LHCN-M2 (cell line): ENCODE measurements at places on chromosomes 11 and 22. TPM values are rescaled to one million over a fixed set of nuclear protein-coding genes. Genes with fewer than 3 reads are reported as not detected.

DNA sequence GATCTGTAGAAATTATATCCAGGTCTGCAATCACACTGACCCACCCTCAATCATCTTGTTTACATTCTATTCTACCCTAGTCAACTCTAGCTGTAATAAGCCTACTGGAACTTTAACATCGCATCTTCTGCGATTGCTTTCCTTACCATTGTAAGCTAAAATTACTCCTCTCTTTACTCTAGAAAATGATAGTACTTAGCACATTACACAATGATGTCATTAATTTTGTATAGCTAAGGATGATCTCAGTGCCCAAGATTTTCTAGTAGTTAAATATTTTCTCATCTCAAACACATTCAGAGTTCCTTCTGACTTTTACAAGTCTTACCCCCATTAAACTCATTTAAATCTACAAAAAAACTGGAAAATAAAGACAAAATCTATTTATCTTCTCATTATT, 39.6 kb upstream of the CTSC start:
- DNase-seq, result no peak

DNA sequence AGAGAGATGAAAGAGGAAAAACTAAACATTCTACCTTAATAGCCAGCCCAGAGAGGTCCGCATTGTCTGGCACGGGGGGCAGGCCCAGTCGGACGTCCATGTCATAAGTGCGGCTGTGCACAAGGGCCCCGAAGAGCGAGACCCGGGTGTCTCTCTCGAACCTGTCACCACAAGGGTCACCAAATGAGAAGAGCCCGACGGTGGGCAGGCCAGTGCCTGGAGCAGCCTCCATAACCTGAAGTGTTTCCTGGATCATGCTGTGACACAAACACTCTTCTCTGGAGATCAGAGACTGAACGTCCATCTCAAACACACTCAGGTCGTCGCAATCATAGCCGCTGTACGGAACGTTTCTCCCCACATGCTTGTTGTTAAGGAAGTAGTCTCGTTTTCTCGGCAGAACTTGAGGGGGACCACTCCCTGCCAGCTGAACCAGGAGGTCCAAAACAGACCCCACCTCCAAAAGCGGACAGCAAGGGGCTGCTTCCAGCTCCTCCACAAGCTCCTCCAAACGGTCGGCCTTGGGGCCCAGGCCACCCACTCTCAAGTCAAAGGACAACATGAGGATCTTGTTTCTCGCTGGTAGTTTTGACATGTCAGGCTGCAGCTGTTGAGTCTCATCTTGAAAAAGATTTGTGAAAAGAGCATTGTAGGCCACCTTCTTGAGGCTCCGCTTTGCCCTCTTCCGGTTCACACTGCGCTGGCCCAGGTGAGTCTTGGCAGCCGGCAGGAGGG, 971 bp downstream of the TUBGCP6 start:
- peak; percentile 50 for DNase-seq

- no peak for DNase-seq
Observed at GRCh38 chr11:109109571-109110315, 312.2 kb upstream of the C11orf87 start.

DNA sequence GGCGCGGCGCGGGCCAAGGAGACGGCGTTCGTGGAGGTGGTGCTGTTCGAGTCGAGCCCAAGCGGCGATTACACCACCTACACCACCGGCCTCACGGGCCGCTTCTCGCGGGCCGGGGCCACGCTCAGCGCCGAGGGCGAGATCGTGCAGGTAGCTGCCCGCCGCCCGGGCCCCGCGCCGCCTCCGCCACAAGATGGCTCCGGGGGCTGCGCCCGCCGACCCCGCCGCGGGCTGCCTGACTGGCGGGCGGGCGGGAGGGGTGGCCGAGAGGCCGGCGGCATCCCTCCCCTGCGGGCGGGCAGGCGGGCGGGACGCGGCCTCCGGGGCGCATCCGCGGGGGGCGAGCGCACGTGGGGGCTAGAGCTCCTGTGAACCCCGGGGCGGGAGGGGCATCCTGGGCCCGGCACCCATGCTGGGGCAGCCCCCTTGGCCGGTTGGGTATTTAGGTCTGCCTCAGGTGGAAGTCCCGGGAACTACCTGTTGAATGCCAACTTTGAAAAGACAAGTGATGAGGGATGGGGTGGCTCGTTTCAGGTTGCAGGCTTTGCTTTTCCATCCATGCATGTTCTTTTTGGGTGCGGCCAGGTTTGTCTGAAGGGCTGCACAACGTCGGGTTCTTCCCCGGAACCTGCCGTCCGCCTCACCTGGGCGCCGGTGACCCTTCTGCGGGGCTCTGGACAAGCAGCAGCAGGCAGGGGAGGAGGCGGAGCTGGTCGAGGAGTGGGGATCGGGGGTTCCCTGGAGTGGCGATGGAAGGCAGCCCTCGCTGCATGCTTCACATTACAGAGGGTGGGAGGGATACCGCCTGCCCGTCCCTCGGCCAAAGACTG, 760 bp downstream of the ZNRF3 start:
- DNase-seq, result no peak

DNA sequence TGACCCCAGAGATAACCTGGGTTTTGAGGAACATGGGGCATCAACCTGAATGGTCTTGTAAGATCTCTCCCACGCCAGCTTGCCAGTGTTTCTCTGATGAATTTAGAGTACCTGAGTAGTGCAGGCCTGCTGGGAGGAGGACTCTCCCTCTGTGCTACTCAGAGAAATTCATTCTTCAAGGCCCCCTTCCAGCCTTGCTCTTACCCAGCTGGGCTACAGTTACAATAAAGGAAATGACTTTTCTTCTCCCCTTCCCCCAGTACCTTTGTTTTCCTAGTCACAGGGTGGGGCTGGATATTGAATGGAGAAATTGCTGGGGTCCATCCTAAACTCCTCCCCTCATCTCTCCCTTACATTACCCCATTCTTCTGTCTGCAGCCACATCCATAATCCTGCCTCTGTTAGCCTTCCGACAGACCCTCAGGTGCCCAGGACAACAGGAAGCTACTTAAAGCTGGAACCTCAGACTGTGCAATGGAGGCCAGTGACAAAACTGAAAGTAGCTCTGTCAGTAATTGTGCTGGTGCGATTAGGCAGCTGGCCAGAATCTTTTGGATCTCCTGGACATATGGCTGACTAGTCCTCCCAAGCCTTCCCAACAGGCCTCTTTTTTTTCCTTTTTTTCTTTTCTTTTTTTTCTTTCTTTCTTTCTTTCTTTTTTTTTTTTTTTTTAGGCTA, 17.4 kb downstream of the LIMK2 start:
- no peak for DNase-seq

GRCh38 chr11:22703040-22703439, 36.6 kb downstream of the GAS2 start:
- peak; percentile 61 for DNase-seq

DNA sequence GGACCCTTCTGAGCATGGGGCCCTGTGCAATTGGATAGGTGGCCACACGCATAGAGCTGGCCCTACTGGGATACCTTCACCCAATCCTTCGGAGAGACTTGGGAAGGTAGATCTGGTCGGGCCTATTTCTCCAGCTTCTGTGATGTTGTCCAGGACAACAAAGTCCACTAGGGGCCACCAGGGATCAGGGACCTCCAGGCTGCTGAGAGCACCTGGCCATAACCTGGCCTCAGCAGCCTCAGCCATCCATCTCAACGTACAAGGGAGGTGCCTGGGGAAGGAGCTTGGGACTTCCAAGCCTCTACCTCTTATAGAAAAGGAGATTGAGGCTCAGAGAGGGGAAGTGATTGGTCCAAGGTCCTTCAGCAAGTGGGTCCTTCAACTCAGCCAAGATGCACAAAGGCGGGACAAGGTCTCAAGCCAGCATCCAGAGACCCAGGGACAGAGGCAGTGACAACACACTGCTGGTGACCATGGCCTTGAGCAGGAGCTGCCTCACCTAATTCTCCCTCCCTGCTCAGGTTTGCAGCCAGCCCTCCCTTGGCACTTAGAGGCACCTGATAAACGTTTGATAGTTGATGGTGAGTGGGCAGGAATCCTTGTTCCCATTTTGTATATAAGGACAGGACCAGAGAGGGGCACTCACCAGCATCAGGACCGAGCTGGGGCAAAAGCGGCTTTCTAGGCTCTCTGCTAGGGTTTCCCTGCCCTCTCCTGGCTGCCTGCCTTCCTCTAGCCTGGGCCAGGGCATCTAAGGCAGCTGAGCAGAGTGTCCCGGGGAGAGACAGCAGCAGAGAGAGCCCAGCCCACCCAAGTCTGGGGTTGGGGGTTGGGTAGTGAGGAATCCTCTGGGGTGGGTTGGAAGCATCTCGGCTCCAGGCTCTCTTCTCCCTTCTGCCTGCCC, 4.5 kb downstream of the RAC2 start:
- DNase-seq, result no peak

DNA sequence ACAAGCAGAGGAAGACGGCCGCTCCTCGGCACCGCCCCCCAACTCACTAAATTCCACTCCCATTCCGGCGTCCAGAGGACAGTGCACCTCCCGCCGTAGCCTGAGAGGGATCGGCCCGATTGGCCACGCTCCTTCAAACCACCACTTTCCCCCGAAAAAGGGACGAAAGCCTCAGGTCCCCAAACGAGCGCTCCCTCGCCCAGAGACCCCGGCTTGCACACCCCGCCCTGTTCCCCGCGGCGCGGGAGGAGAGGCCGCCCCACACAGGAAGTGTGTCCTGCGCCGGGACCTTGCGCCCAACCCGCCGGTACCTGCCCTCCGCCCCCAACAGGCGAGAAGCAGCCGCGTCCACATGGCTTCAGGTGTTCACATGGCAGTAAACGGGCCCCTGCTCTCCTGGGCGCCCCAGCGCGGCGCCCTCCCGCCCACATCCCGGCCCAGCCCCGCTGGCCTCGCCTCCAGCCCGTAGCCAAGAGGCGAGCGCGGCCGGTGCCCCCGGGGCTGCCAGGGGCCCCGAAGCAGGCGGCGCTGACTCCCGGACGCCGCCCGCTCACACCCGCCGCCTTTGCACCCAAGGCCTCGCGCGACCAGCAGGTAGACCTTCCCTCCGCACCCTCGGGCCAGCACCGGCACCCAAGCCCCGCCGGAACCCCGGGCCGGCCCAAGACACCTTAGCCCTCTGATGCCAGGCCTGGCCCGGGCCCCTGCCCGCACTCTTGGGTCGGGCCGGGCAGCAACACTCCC, 849 bp downstream of the TCF20 start:
- DNase-seq, result peak; percentile 8

DNA sequence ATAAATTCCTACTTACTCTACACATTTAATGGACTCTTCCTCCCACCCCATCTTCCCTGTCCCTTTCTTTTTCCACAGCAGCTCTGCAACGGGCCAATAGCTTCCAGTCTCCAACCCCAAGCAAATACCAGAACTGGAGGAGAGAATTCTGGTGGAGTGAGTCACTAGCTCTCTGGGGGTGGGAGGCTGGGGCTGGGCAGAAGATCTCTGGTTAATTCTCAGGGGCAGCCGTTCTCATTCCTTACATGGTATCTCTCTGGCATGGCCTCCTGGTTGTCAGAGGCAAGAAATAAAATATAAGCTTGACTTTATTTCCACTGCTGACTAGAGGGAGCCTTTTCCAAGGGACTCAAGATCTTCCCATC, 90.4 kb upstream of the PARVA start:
- DNase-seq, result peak; percentile 98

GRCh38 chr11:101807531-101807930, 107.3 kb upstream of the CEP126 start:
- peak; percentile 12 for DNase-seq

GRCh38 chr11:67561971-67562619, 21.5 kb upstream of the GSTP1 start:
- DNase-seq, result no peak

DNA sequence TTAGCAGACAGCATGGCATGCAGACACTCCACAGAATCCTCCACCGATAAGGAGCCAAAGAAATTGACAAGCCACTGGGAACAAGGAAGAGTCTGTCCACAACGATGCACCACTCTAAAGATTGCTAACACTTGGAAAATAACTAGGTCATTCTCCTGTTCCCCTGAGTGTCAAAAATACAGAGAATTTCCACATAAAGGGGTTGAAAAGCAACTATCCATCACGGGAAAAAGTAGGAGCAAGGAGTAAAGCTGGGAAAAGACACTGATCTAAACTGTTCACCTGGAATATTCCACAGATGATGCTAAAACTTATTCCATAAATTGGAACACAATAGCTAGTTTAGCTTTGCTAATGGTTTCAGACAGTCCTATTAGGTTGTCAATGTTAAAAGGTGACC, 47.0 kb upstream of the SLC25A1 start:
- no peak for DNase-seq

GRCh38 chr11:76797341-76798201, 14.4 kb downstream of the TSKU start:
- DNase-seq, result no peak

DNA sequence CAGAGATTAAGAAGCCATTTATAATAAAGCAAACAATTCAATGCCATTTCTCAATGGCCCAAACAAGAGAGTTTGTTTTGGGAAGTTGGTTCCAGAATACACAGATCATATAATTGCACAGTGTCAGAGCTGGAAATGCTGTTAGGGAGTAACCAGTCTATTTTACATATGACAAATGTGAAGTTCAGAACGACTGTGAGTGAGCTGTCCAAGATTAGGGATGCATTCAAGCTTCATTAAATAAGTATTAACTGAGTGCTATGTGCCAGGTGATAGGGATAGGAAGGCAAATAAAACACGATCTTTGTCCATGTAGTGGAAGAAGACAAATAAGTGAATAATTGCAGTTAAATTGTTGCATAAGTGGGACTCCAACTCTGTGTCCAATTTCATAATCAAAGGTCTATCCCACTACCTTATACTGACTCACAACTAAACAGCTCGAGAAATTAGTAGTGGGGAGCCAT, 33.1 kb upstream of the PICALM start:
- peak; percentile 27 for DNase-seq

DNA sequence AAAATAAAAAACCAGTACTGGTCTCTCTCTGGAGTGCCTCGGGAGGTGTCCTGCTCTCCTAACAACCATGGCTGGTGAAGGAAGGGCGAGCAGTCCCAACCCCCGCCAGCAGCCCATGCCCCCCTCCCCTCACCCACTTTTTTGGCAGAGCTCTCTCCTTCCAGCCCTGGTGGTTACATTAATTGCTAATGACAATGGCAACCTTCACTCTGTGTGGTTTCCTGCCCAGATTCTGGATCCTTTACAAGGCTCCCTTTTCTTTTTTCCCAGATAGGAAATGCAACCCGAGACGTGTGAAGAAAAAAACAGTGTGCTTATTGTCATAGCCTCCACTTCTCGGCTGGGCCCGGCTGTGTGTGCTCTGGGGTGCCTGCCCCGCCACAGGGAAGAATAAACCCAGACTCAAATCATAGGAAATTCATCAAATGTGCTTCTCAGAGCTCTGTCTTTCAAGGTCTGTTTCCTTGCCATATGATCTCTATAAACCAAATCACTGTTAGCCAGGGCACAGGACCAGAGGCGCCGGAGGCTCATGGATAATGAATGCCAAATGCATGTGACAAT, 513.0 kb downstream of the SOX6 start:
- DNase-seq, result no peak

- DNase-seq, result no peak
Observed at GRCh38 chr11:44018829-44019228, 29.0 kb upstream of the ACCSL start.

GRCh38 chr22:29380856-29381255, 7.5 kb downstream of the AP1B1 start:
- no peak for DNase-seq

The RBM4B gene
- 23.5 and 33.2 TPM in 2 replicates for total RNA-seq

The OR4A16 gene
- total RNA-seq, result not detected in 2 replicates

The H19 gene
- total RNA-seq, result 4,327 and 6,113 TPM in 2 replicates

The DBX1 gene
- not detected in 2 replicates for total RNA-seq

The OR5A1 gene
- total RNA-seq, result not detected in 2 replicates

The OR4C46 gene
- total RNA-seq, result not detected in 2 replicates

The SCO2 gene
- 7.4 and 7.7 TPM in 2 replicates for total RNA-seq

The HMOX1 gene
- 103 and 152 TPM in 2 replicates for total RNA-seq

The TMEM138 gene
- total RNA-seq, result 66.3 and 70.2 TPM in 2 replicates

The CLP1 gene
- total RNA-seq, result 25.3 TPM in 2 replicates

The PRAME gene
- total RNA-seq, result not detected in 2 replicates

The NCAPH2 gene
- total RNA-seq, result 72.1 and 75.2 TPM in 2 replicates
